ENCODE measurements at places on chromosomes 4 and X.

DNA sequence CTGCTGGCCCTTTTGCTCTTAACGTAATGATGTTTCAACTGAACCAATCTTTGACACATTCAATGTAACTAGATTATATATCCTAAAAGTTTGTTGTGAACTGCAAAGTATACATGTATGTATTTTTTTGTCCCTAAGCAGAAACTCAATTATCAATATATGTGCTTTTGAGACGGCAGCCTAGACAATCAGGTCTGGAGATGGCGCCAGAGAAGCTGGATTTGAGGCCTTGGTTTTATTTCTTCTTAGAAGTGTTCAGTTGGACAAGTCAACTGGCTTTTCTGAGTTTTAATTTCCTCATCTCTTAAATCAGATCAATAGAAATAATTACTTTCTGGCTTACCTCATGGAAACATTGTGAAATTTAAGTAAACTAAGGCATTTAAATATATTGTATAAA, 62.5 kb downstream of the DCAF8L1 start:
- DNase-seq, result peak; percentile 13

- no peak for DNase-seq
Observed at GRCh38 chr4:71711985-71712348, 71.9 kb downstream of the GC start.

DNA sequence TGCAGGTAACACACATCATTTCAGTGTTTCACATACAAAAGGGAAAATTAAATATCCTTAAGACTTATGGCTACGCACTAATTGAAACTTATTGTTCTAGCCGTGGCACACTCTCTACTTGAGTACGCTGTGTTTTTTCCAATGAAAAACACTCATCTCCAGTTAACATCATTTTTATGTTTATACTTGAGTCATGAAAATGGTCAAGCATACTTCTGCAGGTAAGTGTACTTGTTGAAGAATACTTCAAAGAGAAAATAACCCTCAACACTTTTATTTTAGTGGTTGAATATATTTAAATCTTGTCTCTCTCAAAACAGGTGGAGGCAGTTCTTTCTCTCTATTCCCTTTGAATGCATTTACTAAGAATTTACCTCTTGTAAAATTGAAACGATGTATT, 538.7 kb upstream of the PCDH7 start:
- DNase-seq, result no peak

GRCh38 chr4:102779204-102779603, 18.4 kb upstream of the MANBA start:
- DNase-seq, result no peak

DNA sequence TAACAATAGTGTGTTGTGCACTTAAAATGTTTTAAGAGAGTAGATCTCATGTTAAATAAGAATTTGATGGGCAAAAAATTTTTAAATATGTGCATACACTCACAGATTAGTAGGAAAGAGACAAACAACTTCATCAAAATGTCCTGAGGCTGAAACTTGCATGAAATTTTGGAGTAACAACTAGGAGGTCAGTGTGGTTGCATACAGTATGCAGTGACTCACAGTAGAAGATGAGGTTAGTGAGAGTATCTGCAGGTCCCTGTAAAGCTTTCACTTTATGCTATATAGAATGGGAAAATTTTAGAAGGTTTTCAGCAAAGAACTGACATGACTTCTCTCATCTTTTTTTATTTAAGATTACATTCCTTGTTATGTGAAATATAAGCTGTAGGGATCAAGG, 453.1 kb upstream of the KLHL4 start:
- DNase-seq, result no peak

DNA sequence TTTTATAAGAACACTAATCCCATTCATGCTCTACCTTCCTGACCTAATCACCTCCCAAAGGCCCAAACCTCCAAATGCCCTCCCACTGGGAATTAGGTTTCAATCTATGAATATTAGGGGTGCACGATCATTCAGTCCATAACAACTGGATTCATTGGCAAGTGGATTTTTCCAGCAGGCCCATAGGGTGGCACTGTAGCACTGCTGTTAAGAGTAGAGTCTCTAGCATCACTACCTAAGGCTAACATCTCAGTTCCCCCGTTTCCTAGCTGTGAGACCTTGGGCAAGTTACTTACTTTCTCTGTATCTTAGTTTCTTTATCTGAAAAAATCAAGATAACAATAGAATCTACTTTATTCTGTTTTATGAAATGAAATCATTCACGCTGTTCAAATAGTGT, 315.8 kb downstream of the STIM2 start:
- DNase-seq, result no peak

- no peak for DNase-seq
Observed at GRCh38 chrX:68429216-68429615, 4.1 kb downstream of the OPHN1 start.

- DNase-seq, result no peak
Observed at GRCh38 chr4:46979726-46980125, 13.7 kb downstream of the GABRA4 start.

DNA sequence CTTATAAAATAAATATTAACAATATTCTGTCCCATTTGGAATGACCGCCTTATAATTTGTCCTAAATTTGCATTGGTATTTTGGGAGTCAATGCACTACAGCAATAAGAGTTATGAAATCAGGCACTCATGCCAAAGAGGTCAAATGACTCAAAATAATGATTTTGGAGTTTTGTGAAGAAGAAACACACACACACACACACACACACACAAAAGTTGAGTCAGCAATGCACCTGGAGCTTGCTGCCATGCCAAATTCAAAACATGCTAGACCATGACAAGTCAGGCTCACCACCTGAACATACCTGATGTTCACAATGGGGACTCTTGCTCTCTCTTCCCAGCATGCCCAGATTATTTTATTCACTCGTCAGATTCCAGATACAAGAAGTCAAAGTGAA, 56.7 kb downstream of the PROM1 start:
- no peak for DNase-seq

- no peak for DNase-seq
Observed at GRCh38 chr4:2982012-2982411, 18.6 kb downstream of the GRK4 start.

DNA sequence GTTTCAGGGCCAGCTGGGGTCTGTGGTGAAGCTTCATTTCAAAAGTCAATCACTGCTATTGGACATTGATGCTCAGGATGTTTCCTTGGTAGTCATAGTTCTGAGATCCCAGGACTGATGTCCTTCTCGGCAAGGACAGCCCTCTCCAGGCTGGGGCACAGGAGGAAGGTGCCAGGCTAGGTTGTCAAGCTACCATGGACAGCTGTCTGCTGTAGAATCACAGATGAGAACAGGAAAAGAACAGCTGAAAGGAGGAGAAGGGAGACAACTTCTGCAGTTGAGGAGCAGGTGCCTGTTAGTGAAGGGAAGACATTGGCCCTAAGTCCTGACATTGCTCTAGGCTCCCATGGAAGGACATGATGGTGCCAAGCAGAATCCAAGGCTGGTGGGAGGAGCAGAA, 58.0 kb downstream of the XAGE2 start:
- DNase-seq, result no peak

All from fibroblast of gingiva (primary cell).